ENCODE measurements at places on chromosomes 13 and 19.
A peak's percentile ranks its signal among the peaks of the same experiment; 100 is the strongest.

- no peak for DNase-seq
These were observed 314.8 kb upstream of the MAB21L1 start for GRCh38 chr13:35791184-35791851.

GRCh38 chr19:6744381-6745301, 5.2 kb downstream of the TRIP10 start:
- peak; percentile 79 for DNase-seq

DNA sequence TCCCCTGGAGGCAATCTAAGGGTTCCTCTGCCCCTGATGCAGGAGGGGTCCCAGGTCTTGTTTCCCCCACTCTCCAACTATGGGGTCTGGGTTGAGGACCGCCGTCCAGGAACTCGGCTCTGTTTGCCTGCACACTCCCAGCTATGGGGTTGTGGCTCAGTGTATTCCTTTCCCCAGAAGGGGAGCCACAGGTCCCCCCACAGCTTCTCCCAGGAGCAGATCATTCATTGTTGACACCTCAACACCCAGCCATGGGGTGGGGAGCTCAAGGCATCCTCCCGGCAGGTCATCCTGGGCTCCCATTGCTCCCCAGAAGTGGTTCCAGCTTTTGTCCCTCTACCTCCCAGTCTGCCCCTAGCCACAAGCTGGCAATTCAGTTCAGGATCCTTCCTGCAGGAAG, 975 bp downstream of the ZNF358 start:
- DNase-seq: no peak

GRCh38 chr19:49749055-49749716, 13.9 kb downstream of the TSKS start:
- DNase-seq: no peak

GRCh38 chr13:109647053-109647452, 139.3 kb downstream of the IRS2 start:
- DNase-seq: no peak

Data from kidney capillary endothelial cell (primary cell).